CD4-positive, alpha-beta memory T cell (primary cell): ENCODE measurements at places on chromosomes 5 and 9. TPM values are rescaled to one million over a fixed set of nuclear protein-coding genes. Genes with fewer than 3 reads are reported as not detected.

FAM78A gene
- 93.5 TPM for total RNA-seq

PLAC8L1 gene
- not detected for total RNA-seq

CCDC152 gene
- 5.9 TPM for total RNA-seq

GPR21 gene
- total RNA-seq, result 2.3 TPM

GRCh38 chr9:122287214-122287720 lies 22.6 kb downstream of the MRRF start:
- no peak for DNase-seq

DNA sequence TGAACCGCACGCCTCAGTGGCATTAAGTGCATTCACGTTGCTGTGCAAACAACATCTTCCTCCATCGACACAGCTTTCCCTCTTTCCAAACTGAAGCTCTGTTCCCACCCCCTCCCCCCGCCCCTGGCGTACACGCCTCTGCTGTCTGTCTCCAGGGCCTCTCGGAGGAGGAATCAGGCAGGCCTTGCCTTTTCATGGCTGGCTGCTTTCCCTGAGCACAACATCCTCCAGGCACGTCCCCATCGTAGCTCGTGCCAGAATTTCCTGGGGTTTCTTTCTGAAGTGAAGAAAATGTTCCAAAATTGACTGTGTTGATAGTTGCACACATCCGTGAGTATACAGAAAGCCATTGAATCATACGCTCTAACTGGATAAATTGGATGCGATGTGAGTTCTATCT lies 22.3 kb upstream of the TMEM250 start:
- no peak for DNase-seq

DNA sequence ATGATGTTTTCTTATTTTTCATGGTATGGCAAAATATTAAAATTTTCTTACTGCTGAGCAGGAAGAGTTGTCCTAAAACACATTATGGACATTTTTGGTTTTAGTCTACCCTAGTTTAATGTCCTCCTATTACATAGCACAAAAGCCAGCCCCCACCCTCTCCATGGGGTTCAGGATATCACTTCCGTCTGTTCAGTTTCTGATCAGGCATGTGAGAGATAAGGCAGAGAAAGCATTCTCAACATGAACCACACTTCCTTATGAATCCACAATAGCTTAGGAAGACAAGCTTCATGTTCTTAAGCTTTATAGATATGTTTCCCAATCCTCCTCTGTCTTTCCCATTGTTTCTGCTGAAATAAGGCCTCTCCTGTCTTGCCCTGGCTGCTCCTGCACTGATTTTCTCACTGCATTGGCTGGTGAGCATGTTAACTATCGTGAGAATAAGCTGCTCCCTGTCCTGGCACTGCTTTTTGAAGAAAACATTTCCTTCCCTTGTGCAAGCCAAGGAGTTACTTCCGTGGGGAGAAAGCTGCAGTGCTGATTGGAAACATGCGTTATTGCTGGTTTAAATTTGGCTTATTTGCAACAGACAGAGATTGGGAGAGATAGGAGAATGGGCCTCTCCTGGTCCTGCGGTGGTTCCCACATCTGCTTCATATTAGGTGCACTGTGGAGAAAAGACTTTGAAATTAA lies 260.3 kb upstream of the RPS23 start:
- no peak for DNase-seq

GRCh38 chr9:126239515-126239914 lies 87.1 kb upstream of the MVB12B start:
- no peak for DNase-seq

- no peak for DNase-seq
Observed at GRCh38 chr5:175672976-175673648, 15.2 kb downstream of the HRH2 start.
